ENCODE measurements at places on chromosomes 4 and X. TPM values are rescaled to one million over a fixed set of nuclear protein-coding genes. Genes with fewer than 3 reads are reported as not detected.

GRCh38 chr4:38140643-38141203 lies 180.5 kb downstream of the PTTG2 start:
- H3K27me3 ChIP-seq: no peaks in the 10 kb centered on the region
- DNase-seq: no peak
- peaks cover 33% of the 10 kb centered on the region for H3K36me3 ChIP-seq

DNA sequence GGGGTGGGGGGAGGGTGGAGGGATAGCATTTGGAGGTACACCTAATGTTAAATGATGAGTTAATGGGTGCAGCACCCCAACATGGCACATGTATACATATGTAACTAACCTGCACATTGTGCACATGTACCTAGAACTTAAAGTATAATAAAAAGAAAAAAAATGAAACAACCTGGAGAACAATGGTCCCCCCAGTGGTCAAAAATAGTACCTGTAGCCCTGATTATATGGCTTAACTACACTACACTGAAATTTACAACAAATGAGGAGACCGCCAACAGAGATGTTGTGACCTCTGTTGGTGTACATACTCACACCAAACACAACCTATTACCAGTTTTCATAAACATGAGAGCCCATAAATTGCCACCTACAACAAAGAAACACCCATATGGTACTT lies 7.3 kb upstream of the MAGEE1 start:
- no peaks in the 10 kb centered on the region for H3K4me1 ChIP-seq
- no peak for DNase-seq
- no peak overlapping the region for H3K27ac ChIP-seq
- no peak overlapping the region for H3K4me3 ChIP-seq

GRCh38 chr4:31291238-31291637 lies 571.1 kb downstream of the PCDH7 start:
- DNase-seq: no peak
- no peaks in the 10 kb centered on the region for H3K36me3 ChIP-seq
- H3K27me3 ChIP-seq: no peaks in the 10 kb centered on the region
- no peaks in the 10 kb centered on the region for H3K4me1 ChIP-seq
- no peak overlapping the region for H3K4me3 ChIP-seq

- H3K27ac ChIP-seq: no peak overlapping the region
- DNase-seq: no peak
- no peaks in the 10 kb centered on the region for H3K36me3 ChIP-seq
- H3K4me1 ChIP-seq: no peaks in the 10 kb centered on the region
- no peak overlapping the region for H3K4me3 ChIP-seq
Observed at GRCh38 chrX:26606971-26607370, 391.0 kb downstream of the MAGEB5 start.

- H3K27me3 ChIP-seq: no peaks in the 10 kb centered on the region
- no peaks in the 10 kb centered on the region for H3K36me3 ChIP-seq
- H3K4me1 ChIP-seq: no peaks in the 10 kb centered on the region
Observed at GRCh38 chr4:69763233-69763632, 2.8 kb upstream of the SULT1B1 start.

Gene QRFPR
- not detected for total RNA-seq

Gene PLAC8
- total RNA-seq: not detected

GRCh38 chr4:136562834-136563233 lies 969.5 kb downstream of the PCDH18 start:
- H3K36me3 ChIP-seq: no peaks in the 10 kb centered on the region
- no peaks in the 10 kb centered on the region for H3K4me1 ChIP-seq
- H3K27me3 ChIP-seq: no peaks in the 10 kb centered on the region
- H3K27ac ChIP-seq: no peak overlapping the region

DNA sequence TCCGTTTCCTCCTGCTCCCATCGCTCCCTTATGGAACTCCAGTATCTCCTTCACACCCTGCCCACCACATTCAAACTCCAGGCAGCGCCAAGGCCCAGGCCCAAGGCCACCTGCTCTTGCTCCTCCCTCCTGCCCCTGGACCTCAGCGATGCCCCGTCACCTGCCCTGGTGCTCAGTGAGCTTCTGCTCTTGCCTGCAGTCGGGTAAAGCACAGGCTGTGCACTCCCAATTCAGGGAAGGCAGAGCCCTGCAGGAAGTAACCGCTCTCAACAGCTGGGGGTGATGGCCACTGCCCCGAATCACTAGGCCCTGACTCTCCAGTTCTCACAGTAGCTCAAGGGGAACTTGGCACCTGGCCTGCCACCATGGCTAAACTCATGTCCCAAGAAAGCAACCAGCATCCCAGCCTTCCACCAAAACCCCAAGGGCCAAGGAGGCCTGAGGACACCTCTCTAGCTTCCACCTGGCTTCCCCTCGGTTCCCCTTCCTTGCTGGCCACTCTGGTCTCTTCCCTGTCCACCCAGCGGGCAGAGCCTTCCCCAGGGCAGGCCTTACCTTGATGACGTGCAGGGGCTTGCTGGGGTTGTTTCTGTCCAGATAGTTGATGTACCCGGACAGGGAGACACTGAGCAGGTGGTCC lies 29.3 kb downstream of the WDR1 start:
- H3K27ac ChIP-seq: no peak overlapping the region
- H3K4me1 ChIP-seq: peaks cover 10% of the 10 kb centered on the region
- H3K36me3 ChIP-seq: peaks cover 100% of the 10 kb centered on the region
- no peaks in the 10 kb centered on the region for H3K27me3 ChIP-seq
- no peak overlapping the region for H3K4me3 ChIP-seq

- H3K4me3 ChIP-seq: no peak overlapping the region
- H3K36me3 ChIP-seq: no peaks in the 10 kb centered on the region
- no peak overlapping the region for H3K27ac ChIP-seq
Observed at GRCh38 chr4:4712800-4713528, 146.5 kb upstream of the MSX1 start.

Gene IL1RAPL1
- total RNA-seq: 8.2 TPM

Gene INPP4B
- total RNA-seq: 18.4 TPM

- no peaks in the 10 kb centered on the region for H3K4me1 ChIP-seq
- H3K27me3 ChIP-seq: peaks cover 3% of the 10 kb centered on the region
- H3K27ac ChIP-seq: no peak within 1 kb of the TSS
- DNase-seq: no peak
- H3K4me3 ChIP-seq: no peak within 1 kb of the TSS
Observed at GRCh38 chrX:22999696-23000223, at the start of gene DDX53. Gene DDX53, plus strand, starts transcription at chrX:22999960. Its CDS starts 98 bp downstream, at chrX:23000058.

Gene TLR10
- under 0.01 TPM for total RNA-seq

GRCh38 chr4:144820011-144820727 lies 174.2 kb downstream of the HHIP start:
- H3K4me3 ChIP-seq: no peak overlapping the region
- DNase-seq: no peak
- no peaks in the 10 kb centered on the region for H3K36me3 ChIP-seq

Gene LEF1
- total RNA-seq: 11.7 TPM

DNA sequence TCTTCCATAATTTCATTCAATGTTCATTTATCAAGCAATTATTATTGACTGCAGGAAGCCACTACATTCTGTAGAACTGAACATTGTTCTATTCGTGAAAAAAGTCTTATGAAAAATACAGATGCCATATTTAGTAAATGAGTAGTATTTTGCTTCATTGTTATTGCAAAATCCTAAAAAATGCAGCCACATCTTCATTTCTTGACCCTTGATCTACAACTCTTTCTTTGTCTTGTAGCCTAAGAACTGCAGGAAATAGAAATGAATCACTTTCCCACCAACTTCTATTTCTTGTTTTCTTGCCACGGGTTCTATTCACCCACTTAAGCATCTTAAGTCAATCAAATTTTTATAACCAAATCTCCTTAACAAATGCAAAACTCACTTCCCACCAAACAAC lies 63.3 kb downstream of the KCNIP4 start:
- no peaks in the 10 kb centered on the region for H3K36me3 ChIP-seq
- DNase-seq: no peak
- no peaks in the 10 kb centered on the region for H3K4me1 ChIP-seq
- no peak overlapping the region for H3K27ac ChIP-seq
- H3K27me3 ChIP-seq: no peaks in the 10 kb centered on the region

GRCh38 chr4:105181259-105181658 lies 34.6 kb downstream of the TET2 start:
- H3K4me3 ChIP-seq: no peak overlapping the region
- no peaks in the 10 kb centered on the region for H3K36me3 ChIP-seq
- no peaks in the 10 kb centered on the region for H3K27me3 ChIP-seq
- H3K4me1 ChIP-seq: peaks cover 6% of the 10 kb centered on the region
- DNase-seq: no peak

GRCh38 chr4:141713771-141714445 lies 77.5 kb downstream of the IL15 start:
- H3K27me3 ChIP-seq: no peaks in the 10 kb centered on the region
- no peak for DNase-seq
- H3K4me3 ChIP-seq: no peak overlapping the region
- H3K36me3 ChIP-seq: no peaks in the 10 kb centered on the region

GRCh38 chr4:135207531-135207930 lies 1005.9 kb upstream of the PABPC4L start:
- H3K4me3 ChIP-seq: no peak overlapping the region
- no peaks in the 10 kb centered on the region for H3K36me3 ChIP-seq
- DNase-seq: no peak

Gene HEPH
- 30.0 TPM for total RNA-seq

Gene PAGE4
- total RNA-seq: not detected

Gene SATL1
- not detected for total RNA-seq

DNA sequence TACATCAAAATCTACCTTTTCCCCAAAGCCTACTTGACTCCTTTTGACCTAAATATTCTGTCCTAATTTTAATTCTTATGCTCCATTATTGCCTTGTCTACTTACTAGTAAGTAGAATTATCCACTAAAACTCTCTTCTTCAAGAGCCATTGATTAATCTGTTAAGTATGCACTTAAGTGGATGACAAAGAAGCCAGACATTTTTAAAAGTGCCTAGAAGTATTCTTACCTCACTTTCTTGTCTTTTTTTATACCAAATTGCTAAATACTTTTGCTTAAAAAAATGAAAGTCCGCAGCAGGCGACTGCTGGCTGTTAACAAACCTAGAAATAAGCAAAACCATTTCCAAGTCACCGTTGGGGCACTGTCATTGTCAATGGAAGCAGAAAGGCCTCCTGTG lies 20.1 kb upstream of the FRMPD4 start:
- DNase-seq: no peak
- H3K4me1 ChIP-seq: no peaks in the 10 kb centered on the region
- no peak overlapping the region for H3K27ac ChIP-seq
- H3K27me3 ChIP-seq: no peaks in the 10 kb centered on the region

- no peak overlapping the region for H3K27ac ChIP-seq
- no peaks in the 10 kb centered on the region for H3K36me3 ChIP-seq
- H3K27me3 ChIP-seq: no peaks in the 10 kb centered on the region
- DNase-seq: no peak
- no peak overlapping the region for H3K4me3 ChIP-seq
Observed at GRCh38 chr4:30753316-30753715, 33.1 kb downstream of the PCDH7 start.

- H3K27ac ChIP-seq: no peak overlapping the region
- H3K4me1 ChIP-seq: no peaks in the 10 kb centered on the region
- no peaks in the 10 kb centered on the region for H3K36me3 ChIP-seq
- DNase-seq: no peak
- H3K27me3 ChIP-seq: no peaks in the 10 kb centered on the region
Observed at GRCh38 chr4:102061133-102061532, 270.6 kb downstream of the BANK1 start.

- no peaks in the 10 kb centered on the region for H3K4me1 ChIP-seq
- H3K36me3 ChIP-seq: no peaks in the 10 kb centered on the region
- no peak overlapping the region for H3K4me3 ChIP-seq
- H3K27ac ChIP-seq: no peak overlapping the region
- H3K27me3 ChIP-seq: no peaks in the 10 kb centered on the region
- DNase-seq: no peak
Observed at GRCh38 chr4:168570466-168570865, 73.6 kb downstream of the PALLD start.

DNA sequence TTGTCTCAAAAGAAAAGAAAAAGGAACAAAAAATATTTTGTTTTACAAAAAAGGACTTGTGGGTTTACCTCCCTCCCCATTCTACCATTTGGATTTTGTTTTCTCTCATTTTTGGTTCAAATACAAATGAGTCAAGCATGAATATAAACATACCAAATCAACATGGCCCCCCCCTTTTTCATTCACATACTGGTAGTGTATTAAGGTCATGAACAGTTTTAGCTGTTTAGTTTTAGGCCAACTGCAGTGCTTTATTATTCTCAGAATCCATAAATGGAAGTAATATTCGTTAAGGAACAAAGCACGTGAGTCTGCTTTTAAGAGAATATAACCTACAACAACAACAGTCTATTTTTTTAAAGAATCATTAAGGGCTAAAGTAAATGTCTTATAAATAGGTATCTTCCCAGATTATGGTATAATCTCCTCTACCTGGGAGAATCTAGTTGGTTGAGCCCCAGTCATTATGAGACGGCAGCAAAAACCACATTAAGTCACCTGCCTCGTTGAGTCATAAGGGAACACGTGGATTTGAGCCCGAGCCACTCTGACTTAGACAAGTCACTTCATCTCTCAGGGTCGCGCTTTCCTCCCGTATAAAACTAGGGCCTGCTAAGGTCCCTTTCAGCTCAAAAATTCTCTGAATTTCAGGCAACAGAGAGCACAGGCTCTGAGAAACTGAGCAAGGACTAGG lies 26.7 kb downstream of the BCLAF3 start:
- H3K27ac ChIP-seq: no peak overlapping the region
- no peak overlapping the region for H3K4me3 ChIP-seq
- no peaks in the 10 kb centered on the region for H3K36me3 ChIP-seq
- no peaks in the 10 kb centered on the region for H3K27me3 ChIP-seq
- H3K4me1 ChIP-seq: no peaks in the 10 kb centered on the region
- no peak for DNase-seq

Data from tibial nerve (tissue), 4 donors.